ENCODE measurements at places on chromosomes 5 and 9. TPM values are rescaled to one million over a fixed set of nuclear protein-coding genes. Genes with fewer than 3 reads are reported as not detected.

DNA sequence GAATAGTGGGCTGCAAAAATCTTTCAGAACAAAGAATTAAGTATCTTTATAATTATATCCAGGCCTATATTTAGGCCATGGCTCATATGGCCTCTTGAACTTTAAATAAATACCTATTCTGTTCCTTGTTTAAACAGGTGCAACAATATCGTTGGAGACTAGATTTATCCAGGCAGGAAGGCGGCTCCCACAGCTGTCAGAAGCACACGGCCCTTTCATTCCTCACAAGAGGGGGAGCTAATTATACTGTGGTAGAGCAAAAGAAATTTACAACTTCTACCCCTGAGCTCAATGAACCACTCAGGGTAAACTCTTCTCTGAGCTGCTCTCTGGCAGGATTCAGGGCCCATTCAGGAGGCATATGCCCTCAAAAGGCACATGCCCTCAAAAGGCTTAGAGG lies 31.3 kb downstream of the TMEM174 start:
- DNase-seq: no peak

DNA sequence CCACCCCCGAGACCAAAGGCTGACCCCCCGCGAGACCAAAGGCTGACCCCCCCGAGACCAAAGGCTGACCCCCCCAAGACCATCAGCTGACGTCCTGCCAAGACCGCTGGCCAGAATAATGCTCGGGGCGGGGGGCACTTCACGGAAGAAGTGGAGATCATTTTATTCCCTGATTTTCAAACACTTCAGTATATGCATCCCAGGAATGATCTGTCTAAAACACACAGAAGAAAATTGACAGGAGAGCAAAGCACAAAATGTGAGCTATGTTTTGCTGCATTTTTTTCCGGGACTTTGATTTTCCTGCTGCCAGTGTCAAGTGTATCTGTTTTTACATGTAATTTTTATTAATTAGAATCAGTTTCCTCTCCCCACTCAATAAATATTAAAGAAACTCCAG lies 67.1 kb downstream of the ADAMTS2 start:
- DNase-seq: no peak

DNA sequence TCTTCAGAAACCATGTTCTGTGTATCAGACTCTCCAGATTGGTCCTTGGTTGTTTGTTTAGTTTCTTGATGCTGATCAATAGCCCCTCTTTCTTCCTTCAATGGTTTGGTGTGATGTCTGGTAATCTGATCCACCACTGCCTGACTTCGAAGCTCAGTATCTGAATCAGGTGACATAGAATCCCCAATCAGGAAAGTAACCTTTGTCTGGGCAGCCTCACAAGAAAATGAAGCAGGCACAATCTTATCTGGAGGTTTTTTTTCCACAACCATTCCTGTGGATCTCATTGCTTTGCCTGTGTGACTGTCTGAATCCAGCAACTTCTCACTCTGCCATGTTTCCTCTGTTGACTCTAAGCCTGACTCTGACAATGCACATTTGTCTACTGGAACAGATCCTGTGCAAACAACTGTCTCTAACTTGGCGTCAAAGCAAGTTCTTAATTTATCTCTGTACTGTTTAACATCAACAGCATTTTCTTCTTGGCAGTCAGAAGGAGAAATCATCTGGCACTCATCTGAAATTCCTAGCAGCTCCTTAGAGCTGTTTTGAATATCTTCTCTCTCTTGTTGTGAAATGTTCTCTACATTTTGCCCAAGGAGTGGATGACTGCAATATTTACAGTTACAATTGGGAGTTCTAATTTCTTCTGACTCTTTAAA lies 37.1 kb upstream of the RAPGEF6 start:
- no peak for DNase-seq

DNA sequence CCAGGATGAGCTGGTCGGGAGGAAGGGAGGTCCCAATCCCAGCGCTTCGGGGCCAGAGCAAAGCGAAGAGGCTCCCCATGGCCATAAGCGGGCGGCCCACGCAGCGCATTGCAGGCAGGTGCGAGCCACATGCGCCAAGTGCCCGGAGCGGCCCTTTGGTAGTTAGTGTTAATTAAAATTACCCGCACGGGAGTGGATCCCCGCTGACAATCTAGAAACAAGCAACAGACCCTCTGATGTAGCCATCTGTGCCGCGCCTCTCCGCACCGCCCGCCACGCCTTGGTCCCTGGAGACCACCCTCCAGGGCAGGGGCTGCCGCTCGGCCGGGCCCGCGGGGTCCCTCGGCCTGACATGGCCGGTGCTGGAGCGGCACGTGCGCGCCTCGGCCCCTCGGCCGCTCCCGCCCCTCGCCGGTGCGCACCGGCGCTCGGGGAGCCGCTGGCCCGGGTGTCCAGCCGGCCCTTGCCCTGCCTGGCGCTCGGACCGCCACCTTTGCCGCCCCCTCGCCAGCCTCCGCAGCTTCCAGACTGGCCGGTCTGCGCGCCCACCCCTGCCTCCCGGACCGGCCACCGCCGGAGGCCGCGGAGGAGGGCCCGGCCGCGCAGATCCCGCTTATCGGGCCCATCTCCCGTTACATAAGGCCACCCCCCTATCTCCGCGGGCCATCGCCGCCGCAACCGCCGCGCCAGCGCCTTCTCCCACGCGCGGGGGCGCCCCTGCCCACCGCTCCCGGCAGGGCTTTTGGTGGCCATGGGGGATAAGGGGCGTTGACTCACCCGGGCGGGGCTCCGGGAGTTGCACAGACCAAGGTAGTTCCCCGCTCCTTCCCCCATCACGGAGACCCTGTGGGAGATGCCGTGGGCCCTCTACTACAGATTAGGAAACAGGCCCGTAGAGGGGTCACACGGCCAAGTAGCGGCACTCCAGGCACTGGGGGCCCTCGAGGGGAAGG lies 1.9 kb upstream of the IL13 start:
- no peak for DNase-seq

DNA sequence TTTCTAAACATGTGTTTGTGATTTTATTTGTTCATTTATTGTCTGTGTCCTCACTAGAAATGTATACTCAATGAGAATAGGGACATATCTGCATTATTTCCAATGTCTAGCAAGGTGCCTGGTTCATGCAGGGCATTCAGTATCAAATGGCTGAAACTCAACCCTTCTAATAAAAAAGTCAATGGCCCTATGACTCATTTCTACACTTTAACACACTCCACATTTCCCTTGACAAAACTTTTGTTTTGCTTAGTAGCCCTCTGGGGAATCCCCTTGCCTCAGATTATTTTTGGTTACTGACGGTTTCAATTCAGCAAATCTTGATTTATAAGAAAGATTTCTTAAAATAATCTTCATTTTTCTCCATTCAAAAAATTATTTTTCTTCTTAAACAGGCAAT lies 206.0 kb upstream of the DMRTA1 start:
- DNase-seq: no peak

GRCh38 chr5:172383191-172383802 lies 71.0 kb downstream of the SH3PXD2B start:
- DNase-seq: no peak

- DNase-seq: no peak
Observed at GRCh38 chr5:81208904-81209303, 24.2 kb upstream of the CKMT2 start.

GRCh38 chr9:131237931-131238401 lies 38.3 kb downstream of the FAM78A start:
- peak; percentile 80 for DNase-seq

GRCh38 chr5:135827965-135828781 lies 6.3 kb upstream of the SLC25A48 start:
- peak; percentile 34 for DNase-seq

- DNase-seq: no peak
Observed at GRCh38 chr5:149936044-149936699, 8.4 kb downstream of the PDE6A start.

FOXD4L4 gene
- 0.47 TPM for total RNA-seq
